ENCODE measurements at places on chromosomes 3 and 15.

- DNase-seq: no peak
These were observed 11.1 kb upstream of the MFN1 start for GRCh38 chr3:179336345-179336929.

DNA sequence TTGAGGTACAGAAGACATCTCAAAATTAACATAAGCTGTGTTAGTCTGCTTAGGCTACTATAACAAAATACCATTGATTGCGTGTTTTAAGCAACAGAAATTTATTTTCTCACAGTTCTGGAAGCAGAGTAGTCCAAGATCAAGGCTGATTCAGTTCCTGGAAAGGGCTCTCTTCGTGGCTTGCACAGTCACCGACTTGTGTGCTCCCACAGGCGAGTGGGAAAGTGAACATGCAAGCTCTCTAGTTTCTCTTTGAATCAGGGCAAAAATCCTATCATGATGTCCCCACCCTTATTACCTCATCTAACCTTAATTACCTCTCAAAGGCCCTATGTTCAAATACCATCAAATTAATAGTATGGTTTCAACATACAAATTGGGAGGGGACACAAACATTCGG, 505.9 kb downstream of the ZIC1 start:
- DNase-seq: no peak

- no peak for DNase-seq
These were observed 254.2 kb downstream of the EBLN2 start for GRCh38 chr3:73315706-73316105.

DNA sequence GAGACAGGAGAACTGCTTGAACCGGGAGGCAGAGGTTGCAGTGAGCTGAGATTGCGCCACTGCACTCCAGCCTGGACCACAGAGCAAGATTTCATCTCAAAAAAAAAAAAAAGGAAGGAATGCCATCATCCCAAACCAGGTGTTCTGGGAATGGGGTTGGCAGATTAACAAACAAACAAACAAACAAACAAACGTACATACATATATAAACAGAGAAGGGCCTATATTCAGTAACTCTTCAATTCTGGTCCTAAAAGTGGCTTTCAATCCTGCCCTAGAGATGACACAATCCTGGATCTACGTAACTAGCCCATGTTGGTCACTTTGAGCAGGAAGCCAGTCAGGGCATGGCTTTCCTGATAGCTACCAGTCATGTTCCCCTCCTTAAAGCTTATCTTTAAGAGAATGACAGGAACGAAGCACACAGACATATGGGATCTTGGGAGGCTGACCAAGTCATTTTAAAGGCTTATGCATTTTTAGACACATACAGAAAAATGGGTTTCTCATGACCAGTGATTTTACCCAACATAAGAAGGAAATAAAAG, 29.9 kb upstream of the RAB11A start:
- no peak for DNase-seq

DNA sequence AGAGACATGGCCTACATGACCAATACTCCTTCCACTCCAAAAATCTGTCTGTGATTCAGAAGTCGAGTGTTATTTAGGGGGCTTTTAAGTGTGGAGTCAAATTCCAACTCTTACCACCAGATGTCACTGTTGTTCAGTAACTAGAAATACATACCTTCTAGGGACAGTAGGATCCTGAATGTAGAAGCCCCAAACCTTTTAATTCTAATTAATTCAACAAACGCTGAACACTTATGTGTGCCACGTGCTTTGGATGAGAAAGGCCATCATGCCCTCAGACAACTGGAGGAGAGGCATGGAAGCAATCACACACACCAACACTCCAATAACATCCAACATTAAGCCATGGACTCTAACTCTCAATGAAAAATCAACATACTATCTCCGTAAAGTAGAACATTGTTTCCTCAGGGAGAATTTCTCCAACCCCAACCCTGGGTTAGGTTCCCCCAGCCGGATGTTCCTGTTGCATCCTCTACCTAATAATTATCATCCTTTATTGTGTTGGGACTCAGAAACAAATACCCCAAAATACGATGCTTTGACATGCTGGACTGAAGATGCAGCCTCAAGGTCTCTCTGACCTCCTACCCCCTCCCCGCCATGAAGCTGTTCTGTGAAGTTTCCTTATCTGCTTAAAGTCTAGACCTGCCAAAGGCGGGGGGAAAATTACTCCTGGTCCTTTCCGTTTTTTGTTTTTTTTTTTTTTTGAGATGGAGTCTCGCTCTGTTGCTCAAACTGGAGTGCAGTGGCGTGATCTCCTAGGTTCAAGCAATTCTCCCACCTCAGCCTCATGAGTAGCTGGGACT, 8.0 kb upstream of the CCDC13 start:
- no peak for DNase-seq

- no peak for DNase-seq
These were observed 3.8 kb upstream of the FRMD4B start for GRCh38 chr3:69389520-69390248.

Measured in cardiac septum (tissue), 1 donor.